ENCODE measurements at places on chromosomes 13 and 19.
A peak's percentile ranks its signal among the peaks of the same experiment; 100 is the strongest.

- no peak for DNase-seq
These were observed 2.3 kb downstream of the ZNF536 start for GRCh38 chr19:30374539-30374864.

DNA sequence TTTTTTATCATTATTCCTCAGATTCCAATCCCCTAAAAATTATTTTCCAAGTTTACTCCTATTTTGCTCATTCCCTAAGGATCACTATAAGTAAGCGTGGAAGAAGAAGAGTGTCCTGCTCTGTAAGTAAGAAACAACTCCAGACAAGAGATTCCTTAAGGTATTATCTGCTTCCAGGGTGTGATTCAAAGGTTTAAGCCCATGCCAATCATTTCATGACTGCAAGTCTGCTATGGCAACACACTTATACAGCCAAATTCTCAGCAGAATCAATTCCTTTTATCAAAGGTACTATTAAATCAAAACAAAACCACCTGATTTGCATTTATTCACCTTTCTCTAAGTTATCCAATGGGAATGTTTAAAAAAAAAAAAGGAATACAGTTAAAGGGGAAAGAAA lies 43.7 kb downstream of the FOXO1 start:
- no peak for DNase-seq

DNA sequence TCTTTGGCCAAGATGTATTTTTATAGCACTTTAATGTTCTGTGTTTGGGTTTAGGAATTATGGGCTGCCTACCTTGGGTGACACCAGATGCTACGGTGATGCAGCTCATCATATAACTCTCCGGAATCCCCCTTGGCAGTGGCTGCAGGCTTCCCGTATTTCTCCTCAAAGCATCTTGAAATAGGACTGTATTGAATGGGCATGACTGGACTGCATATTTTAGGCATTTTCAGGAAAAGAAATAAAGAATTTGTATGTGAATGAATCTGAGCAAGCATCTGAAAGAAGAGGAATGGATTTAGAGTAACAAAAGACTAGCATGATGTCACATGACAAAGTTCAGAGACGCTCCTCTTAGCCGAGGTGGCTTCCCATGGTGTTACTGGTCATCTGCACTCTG lies 70.6 kb downstream of the DGKH start:
- no peak for DNase-seq

- DNase-seq: peak; percentile 86
These were observed 35.6 kb downstream of the ATP11A start for GRCh38 chr13:112725346-112726015.

DNA sequence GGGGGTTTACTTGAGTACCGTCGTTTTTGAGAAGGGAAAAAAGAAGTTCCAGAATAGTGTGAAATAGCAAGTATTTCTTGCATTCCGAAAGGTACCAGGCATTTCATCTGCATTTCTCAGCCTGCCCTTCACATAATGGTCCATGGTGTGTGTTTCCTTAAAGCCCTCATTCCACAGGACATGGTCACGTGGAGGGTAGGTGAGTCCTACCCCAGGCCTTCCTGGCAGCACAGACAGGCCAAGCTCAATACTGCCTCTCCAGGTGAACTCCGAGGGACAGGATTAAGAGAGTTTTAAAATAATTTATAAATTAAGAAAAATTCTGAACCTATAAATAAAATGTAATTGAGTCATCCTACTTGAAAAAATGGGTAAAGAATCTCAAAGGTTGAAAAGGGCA lies 64.7 kb downstream of the TNFRSF19 start:
- no peak for DNase-seq

- DNase-seq: no peak
These were observed 331.4 kb downstream of the GPC5 start for GRCh38 chr13:91729859-91730258.
